ENCODE measurements at places on chromosomes 1 and 21.

DNA sequence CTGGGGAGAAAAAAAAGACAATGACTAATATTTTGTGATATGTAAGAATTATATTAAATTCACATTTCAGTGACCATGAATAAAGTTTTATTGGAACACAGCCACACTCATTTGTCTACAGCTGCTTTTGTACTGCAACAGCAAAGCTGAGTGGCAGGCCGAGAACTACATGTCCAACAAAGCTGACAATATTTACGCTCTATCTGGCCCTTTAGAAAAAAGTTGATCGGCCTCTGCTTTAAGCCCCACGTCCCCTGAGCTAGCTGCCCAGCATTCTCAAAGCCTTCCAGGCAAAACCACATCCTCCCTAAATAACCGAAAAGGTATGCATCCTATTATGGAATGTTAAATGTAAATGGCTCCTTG, 8.6 kb downstream of the SLC2A1 start:
- no peak for DNase-seq

DNA sequence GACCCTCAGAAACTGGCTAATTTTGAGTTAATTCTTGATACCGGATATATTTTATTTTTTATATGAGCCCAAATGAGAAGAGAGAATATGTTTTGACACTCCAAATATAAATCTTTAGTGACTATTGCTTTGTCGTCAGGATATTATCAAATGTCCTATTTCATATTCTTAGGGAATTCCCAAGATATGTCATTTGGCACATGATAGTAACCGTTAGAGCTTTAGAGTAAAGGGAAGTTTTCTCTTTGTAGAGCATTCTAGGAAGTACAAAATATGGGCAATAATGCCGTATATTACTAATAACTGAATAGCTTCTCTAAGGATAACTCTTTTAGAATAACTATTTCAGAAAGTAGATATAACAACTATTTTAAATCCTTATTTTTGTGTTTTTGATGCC, 8.3 kb upstream of the AMY2B start:
- no peak for DNase-seq

GRCh38 chr1:59272507-59272906, 24.4 kb upstream of the FGGY start:
- DNase-seq = no peak

GRCh38 chr1:182149411-182149965, 88.0 kb upstream of the ZNF648 start:
- DNase-seq = no peak

- DNase-seq = peak; percentile 67
These were observed 23.9 kb downstream of the DNAJC8 start for GRCh38 chr1:28208818-28209441.

GRCh38 chr1:85940656-85941306, 215.8 kb downstream of the COL24A1 start:
- DNase-seq = no peak

- peak; percentile 84 for DNase-seq
These were observed 58.4 kb upstream of the CACNA1E start for GRCh38 chr1:181424786-181425403.

Data from stimulated activated CD4-positive, alpha-beta T cell treated with anti-CD3 and anti-CD28 coated beads, Interleukin-4, amount 100 ng/mL, for 24 hours (primary cell).